ENCODE measurements at places on chromosomes 5 and 9.

DNA sequence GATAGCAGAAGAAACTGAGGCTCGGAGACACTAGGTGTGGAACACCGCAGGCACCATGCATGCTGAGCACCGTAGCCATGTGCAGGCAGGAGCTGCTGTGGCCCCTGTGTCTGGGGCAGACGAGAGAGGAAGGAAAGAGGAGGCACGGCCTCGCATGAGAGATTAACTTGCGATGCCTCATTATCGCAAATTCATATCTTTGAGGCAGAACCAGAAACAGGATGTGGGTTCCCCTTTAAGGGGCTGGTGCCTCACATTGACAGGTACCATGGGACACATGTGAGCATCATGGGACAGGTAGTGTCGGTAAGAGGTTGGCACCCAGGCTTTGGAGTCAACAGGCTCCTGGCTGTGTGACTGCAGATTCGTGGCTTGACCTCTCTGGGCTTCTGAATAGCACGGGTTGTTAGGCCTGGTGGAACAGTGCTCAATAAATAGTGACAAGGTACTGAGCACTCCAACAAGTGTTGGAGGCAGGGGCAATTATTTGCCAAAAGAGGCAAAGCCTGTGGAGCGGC, 40.8 kb downstream of the NAIF1 start:
- DNase-seq: peak; percentile 98

- DNase-seq: peak; percentile 36
Measured at GRCh38 chr9:6305954-6306563, 22.1 kb upstream of the TPD52L3 start.

GRCh38 chr5:569868-570361, 42.2 kb upstream of the CEP72 start:
- DNase-seq: no peak

DNA sequence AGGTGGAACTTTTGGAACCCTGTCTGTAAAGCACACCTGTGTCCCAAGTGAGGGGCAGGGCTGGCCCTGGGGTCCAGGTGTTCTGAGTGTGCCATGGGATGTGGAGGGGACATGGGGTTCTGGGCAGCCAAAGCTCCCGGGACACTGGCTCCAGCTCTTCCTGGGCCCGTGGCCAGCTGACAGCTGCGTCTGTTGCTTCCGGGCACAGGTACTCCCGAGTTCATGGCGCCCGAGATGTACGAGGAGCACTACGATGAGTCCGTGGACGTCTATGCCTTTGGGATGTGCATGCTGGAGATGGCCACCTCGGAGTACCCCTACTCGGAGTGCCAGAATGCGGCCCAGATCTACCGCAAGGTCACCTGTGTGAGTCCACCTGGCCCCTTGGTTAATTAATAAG, 50.7 kb downstream of the WNK2 start:
- DNase-seq: no peak

GRCh38 chr5:152335461-152335860, 69.6 kb downstream of the NMUR2 start:
- no peak for DNase-seq

GRCh38 chr9:109278216-109278615, 42.6 kb downstream of the EPB41L4B start:
- DNase-seq: no peak

GRCh38 chr5:173512637-173513435, 103.6 kb downstream of the BOD1 start:
- no peak for DNase-seq

GRCh38 chr9:114166103-114166470, 10.8 kb downstream of the COL27A1 start:
- no peak for DNase-seq

DNA sequence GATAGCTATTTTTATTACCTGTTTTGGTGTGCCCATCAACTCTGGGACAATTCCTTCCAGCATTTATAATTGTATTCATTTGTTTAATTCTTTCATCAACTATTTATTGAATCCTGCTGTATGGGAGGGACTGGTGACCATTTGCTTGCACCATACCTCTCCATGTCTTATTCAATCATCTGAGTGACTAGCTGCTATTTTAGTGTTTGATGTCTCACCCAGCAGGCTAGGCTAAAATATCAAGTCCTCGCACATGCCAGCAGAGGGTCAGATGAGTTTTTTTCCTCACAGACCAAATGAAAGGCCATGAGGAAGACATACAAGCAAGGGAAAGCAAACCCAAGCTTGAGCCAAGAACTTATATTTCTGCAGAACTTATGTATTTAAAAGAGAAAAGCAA, 63.9 kb downstream of the CETN3 start:
- no peak for DNase-seq

DNA sequence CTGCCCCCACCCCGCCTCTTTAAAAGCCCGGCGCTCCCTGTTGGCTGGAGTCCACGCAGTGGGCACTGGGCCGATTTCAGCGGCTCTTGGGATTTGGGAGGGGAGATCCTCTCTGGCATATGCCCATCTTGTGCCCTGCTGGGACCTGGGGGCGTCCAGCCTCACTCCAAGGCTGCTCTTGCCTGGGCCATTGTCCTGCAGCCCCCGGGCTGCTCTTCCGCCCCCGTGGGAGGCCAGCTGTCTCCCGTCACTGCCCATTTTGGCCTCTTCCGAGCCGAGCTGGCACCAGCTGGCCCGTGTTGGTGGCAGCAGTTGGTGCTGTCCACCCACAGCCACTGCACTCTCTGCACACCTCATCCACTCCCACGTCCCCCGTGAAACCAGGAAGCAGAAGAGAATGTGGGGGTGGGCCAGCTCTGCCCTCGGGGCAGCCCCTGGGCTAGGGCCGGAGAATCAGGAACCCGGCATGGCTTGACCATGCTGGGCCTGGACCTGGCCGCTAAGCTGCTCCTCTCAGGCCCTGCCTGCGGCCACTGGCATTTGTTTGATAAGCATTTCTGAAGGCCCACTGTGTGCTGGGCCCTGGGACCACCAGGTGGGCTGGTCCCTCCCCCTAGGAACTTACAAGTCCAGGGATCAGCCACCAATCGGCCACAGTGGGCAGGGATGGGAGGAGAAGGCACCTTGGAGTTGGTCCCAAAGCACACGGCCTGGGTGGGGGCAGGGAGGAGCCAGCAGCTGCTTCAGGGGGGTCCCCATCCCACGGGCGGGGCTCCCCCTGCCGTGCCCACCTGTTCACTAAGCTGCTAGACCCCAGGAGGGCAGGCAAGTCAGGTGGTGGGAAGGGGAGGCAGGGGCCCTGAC, 2.2 kb downstream of the C8G start:
- DNase-seq: no peak

- DNase-seq: no peak
Measured at GRCh38 chr9:33297432-33297831, 7.1 kb downstream of the NFX1 start.

GRCh38 chr9:124011460-124012301, at the start of gene LHX2:
LHX2 (plus strand) TSS chr9:124011768; CDS start chr9:124012349, 581 bp downstream.
- no peak for DNase-seq

GRCh38 chr5:79590396-79590999, 21.7 kb upstream of the TENT2 start:
- no peak for DNase-seq

DNA sequence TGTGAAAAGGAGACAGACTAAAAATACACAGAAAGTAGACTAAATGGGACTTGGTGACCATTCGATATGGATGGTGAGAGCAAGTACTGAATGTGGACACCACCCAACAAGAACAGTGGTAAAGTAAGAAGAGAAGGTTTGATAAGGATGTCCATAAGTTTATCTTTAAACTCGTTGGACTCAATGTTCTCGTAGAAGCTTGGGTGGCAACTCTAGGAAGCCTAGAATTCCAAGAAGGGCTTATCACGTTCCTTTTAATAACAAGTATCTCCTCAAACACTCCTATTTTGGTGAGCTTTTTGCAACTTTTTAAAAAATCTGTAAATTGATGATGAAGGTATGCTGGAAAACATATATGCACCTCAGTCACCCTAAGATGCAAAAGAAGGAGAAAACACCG, 108.6 kb upstream of the CDH6 start:
- DNase-seq: no peak

GRCh38 chr5:27489701-27490100, 451.3 kb upstream of the CDH9 start:
- DNase-seq: no peak

DNA sequence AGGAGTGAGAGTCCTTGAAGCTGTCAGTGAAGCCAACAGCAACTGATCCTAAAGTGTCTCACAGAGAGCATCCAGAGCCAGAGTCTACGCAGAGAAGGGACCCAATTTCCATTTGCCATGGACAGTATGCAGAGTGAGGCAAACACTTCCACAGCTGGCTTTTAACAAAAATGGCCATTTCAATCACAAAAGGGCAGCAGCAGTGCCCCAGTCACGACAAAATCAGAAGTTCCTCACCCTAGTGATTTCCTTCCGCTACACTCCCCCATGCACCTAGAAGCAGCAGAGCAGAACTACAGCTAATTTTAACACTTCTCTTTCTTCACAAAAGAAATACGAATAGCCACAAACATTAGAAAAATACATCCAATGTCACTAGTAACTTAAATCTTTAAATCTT, 27.9 kb downstream of the FBXW11 start:
- DNase-seq: no peak

DNA sequence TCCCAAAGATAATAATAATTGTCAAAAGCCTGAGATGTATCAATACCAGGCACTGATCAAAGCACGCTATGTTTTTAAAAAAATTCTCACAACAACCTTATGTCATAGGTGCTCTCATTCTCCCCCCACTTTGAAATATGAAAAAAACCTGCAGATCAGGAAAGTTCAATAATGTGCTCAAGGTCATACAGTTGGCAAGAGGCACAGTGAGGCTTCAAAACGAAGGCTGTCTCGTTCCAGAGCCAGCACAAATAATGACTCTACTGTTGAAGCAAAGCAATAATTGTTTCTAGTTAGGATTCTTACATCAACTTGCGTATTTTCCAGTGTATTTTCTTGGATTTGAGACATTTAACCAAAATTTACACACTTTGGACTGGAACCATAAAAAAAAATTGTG, 88.3 kb downstream of the RAB3C start:
- no peak for DNase-seq

DNA sequence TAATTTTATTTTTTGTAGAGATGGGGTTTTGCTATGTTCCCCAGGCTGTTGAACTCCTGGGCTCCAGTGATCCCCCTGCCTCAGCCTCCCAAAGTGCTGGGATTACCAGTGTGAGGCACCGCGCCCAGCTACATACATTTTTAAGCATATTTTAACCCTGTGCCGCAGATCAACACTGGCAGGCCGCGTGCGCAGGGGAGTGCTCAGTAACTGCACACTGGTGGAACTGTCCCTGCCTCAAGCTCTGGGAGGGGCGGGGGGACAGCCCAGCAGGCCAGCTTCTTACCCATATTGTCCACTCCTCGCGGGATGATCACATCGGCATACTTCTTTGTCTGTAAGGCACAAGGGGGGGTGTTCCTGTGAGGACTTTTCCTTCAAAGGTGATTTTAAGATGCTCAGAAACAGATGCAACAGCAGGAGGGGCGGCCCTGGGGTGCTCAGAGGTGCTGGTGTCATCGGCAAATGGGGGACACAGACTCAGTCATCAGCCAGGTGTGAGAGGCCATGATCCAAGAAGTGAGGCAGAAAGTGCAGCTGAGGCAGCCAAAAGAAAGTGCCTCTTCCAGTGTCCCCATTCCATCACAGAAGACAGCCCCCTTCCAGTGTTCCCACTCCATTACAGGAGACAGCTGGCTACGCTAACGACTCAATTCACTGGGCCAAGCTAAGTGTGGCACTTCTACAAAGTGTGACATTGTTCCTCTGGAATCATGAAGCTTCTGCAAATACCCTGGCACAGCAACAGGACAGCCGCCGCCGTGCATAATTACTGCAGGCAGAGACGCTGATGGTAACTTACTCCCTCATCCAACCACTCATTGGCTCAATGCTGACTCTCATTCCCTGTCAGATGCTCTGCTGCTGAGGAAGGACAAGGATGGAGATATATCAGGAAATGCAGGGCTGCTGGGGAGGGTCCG, 5.2 kb downstream of the UCK1 start:
- DNase-seq: no peak

DNA sequence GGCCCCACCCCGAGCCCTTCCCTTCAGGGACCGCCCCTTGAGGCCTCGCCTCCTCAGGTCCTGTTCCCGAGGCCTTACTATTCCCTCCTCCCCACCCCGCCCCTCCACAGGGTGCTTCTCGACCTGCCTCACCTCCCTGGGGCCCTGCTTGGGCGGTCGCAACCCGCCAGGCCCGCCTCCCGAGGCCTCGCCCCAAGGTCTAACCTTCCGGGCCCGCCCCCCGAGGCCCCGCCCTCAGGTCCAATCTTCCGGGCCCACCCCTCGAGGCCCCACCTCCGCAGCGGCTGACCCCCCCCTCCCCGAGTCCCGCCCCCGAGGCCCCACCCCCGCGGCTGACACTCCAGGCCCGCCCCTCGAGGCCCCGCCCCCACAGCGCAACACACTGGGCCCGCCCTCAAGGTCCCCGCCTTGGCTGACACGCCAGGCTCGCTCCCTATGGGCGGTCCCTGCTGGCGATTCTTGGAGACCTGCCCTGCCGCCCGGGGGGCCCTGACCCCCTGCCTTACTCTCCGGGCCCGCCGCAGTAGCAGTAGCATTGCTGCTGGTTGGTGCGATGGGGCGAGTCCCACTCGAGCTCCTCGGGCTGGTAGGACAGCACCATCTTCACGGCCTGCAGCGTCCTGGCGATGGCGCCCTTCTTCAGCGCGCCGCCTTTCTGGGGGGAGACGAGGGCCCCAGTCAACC, 8.2 kb downstream of the PHF19 start:
- peak; percentile 96 for DNase-seq

GRCh38 chr9:28064241-28064815, 491.0 kb upstream of the C9orf72 start:
- no peak for DNase-seq

DNA sequence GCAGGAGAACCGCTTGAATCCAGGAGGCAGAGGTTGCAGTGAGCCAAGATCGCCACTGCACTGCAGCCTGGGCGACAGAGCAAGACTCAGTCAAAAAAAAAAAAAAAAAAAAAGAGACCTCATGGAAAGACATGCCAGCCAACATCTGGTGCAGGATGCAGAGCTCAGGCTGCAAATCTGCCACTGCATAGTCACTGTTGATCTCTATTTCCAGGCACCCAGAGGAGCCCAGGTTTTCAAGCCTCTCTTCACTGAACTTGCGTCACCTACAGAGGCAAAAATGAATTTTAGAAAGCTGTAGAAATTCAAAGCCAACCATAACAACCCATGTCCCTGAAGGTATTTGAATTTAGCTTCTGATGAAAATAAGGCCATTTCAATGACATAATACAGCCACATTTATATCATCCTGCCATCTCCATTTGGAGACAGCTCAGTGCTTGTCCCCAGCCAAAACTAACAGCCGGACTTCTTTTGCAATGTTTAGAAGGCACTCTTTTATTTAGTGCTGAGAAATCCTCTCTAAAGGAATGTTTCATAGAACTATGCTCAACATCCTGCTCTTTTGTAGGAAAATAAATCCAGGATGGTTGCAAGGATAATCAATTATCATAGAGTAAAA, 113.3 kb downstream of the SNX18 start:
- DNase-seq: no peak

GRCh38 chr9:33306037-33306436, 15.7 kb downstream of the NFX1 start:
- DNase-seq: peak; percentile 38

All from CD4-positive, CD25-positive, alpha-beta regulatory T cell (primary cell).